AG09309 (cell line): ENCODE measurements at places on chromosomes 2 and 18.

GRCh38 chr2:210860276-210860675 is 303.9 kb downstream of the CPS1 start:
- no peak for DNase-seq

- no peak for DNase-seq
Measured at GRCh38 chr2:183605440-183605839, 481.2 kb downstream of the NUP35 start.

GRCh38 chr2:234768608-234769196 is 183.1 kb upstream of the SH3BP4 start:
- DNase-seq = no peak

DNA sequence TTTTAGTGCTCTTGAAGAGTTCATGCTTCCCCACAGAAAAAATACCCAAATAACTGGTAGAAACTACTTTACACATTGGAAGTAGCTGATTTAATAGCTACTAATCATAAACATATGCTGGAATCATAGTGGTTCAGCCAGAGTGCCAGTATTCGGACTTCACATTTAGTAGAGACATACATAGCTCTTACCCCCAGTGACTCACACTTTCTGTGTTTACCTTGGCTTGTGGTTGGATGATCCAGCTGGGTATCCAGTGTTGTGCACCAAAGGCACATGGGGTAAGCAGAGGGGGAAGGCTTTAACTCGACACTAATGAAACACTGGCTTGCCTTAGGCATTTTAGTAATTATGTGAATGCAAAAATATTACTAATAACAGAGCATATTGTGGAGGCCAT is 18.1 kb downstream of the ARHGAP28 start:
- peak; percentile 81 for DNase-seq

GRCh38 chr2:3743951-3744555 is 40.7 kb downstream of the DCDC2C start:
- no peak for DNase-seq

DNA sequence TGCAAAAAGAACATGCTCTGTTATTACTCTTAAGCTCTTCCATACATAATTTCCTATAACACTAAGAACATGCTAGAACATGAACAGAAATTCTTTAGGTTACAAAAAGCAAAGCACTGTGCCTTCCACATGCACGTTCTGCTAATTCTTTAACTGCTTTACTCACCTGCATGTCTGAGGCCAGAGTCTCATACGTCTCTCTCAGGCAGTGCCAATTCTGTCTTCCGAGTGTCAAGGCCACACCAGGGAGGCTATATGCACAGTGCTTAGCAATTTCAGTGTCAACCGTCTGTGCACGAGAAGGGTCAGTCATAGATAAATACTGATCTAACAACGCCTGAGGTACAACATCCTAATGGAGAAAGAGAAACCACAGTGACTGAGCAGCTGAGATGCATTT is 55.1 kb downstream of the PPP4R1 start:
- DNase-seq = no peak

DNA sequence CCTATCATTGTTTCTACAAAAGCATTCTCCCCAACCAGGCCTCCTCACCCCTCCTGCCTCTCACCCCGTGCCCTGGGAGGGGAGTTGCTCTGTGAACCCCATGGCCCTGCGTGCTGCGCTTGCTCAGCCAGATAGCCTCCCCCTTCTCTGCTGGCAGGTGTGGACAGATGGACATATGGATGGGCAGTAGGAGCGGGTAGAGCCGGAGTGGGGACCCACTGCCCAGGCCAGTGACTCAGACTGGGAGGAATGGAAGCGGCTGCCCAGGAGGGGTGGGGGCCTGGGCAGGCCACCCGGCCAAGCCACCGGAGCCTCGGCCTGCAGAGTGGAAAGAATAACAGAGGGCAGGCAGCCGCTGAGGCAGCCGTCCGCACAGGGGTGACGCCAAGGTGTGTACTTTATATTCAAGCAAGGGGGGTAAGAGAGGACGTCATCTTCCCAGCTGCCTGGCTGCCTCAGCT is 8.7 kb downstream of the CYP26B1 start:
- no peak for DNase-seq

GRCh38 chr18:60663060-60663989 is 290.8 kb upstream of the MC4R start:
- DNase-seq = no peak

DNA sequence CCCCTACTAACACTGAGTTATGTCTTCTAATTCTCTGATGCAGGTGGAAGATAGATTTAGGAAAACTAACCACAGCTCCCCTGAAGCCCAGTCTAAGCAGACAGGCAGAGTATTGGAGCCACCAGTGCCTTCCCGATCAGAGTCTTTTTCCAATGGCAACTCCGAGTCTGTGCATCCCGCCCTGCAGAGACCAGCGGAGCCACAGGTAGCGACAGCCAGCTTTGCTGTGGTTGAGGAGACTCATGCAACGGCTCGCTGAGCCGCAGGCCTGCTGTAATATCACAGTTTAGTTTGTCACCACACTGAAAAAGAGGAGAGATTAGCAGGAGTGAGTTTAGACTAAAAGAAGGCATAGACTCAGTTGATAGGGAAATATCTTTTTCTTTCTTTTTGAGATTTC is 131.0 kb upstream of the IL1R2 start:
- DNase-seq = no peak

DNA sequence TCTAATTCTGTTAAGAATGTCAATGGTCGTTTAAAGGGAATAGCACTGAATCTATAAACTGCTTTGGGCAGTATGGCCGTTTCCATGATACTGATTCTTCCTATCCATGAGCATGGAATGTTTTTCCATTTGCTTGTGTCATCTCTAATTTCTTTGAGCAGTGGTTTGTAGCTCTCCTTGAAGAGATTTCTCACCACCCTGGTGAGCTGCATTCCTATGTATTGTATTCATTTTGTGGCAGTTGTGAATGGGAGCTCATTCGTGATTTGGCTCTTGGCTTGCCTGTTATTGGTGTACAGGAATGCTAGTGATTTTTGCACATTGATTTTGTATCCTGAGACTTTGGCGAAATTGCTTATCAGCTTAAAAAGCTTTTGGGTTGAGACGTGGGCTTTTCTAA is 38.3 kb upstream of the WDR75 start:
- no peak for DNase-seq

DNA sequence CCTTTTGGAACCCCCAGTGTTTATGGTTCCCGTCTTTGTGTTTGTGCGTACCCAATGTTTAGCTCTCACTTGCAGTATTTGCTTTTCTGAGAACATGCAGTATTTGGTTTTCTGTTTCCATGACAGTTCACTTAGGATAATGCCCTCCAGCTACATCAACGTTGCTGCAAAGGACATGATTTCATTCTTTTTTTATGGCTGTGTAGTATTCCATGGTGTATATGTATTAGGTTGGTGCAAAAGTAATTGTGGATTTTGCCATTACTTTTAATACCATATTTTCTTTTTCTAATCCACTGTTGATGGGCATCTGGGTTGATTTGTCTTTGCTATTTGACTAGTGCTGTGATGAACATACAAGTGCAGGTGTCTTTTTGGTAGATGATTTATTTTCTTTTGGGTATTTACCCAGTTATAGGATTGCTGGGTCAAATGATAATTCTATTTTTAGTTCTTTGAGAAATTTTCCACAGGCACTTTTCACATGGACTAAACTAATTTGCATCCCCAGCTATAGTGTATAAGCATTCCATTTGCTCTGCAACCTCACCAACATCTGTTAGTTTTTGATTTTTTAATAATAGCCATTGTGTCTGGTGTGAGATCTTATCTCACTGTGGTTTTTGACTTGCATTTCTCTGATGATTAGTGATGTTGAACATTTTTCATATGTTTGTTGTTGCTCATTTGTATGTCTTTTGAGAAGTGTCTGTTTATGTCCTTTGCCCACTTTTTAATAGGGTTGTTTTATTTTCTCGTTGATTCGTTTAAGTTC is 63.6 kb downstream of the CERS6 start:
- DNase-seq = no peak

DNA sequence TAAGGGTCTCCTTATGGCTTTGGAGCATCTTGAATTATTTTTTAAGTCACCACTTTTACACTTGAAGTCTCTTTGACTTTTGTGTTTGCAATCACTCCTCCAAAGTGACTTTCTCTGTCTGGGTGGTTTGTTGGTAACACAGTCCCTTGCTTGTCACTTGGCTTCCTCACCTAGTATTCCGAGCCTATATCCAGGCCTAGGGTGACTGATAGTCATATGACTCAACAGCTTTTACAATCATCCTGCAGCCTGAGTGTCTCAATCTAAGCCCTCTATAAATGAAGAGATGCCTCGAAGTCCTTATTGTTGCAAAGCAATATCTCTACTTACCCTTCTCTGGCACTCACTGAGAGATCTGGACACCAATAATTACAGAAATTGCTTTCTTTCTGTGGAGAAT is 53.9 kb upstream of the SETBP1 start:
- no peak for DNase-seq

DNA sequence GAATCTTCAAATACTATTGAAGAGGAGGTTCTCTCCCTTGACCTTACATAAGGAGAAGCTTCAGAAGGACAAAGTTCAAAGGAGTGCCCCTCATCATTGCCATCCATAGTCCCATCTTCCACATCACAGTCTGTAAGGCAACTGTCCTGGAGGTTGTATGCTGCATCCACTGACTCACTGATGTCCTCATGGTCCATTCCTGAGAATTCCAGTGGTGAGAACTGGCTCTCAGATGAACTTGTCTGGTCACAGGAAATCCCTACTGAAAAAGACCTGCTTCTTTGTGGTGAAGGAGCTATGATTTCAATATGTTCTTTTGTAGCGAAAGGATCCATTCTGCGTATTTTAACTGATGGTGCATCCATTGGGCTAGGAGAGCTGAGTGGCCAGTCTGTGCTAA is 52.2 kb downstream of the EIF2AK3 start:
- DNase-seq = no peak
